ENCODE measurements at places on chromosomes 16 and 17.

- no peak for DNase-seq
Measured at GRCh38 chr17:1553354-1554266, 9.0 kb downstream of the PITPNA start.

DNA sequence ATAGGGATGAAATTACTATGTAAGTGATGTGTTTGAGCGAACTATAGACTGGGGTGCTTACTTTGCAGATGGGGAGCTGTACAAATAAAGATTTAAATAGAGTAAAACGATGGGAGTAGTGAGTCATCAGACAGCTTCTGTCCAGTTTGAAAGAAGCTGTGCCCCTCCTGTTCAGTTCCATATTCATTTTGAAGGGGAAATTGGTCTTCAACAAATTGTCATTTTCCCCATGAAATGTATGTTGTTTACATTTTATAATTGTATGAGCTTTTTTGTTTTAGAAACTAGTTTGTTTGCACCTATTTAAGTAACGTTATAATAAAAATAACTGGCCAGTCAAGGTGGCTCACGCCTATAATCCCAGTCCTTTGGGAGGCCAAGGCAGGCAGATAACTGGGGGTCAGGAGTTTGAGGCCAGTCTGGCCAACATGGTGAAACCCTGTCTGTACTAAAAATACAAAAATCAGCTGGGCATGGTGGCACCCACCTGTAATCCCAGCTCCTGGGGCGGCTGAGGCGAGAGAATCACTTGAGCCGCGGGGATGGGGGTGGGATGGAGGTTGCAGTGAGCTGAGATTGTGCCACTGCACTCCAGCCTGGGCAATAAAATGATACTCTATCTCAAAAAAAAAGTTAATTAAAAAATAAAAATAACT is 20.2 kb downstream of the SEC14L1 start:
- DNase-seq, result no peak

- DNase-seq, result no peak
Measured at GRCh38 chr17:32141679-32142037, 644 bp upstream of the RHOT1 start.

GRCh38 chr16:65012357-65012756 is 109.5 kb downstream of the CDH11 start:
- DNase-seq, result no peak

DNA sequence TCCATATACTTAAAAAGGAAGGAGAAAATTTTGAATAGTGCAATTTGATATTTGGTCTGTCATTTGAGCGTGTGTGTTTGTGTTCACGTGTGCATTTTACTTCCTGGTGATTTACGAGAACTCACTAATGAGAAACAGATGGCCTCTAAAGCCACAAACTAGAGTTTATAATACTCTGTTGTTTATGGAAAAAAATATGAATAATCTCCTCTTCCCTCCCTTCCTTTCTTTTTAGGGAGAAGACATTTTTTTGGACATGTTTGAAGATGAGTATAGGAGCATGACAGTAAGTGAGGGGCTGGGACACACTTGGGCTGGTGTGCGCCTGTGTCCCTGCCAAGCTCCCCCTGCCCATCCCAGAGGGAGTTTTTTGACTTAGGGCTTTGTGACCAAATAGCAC is 102.7 kb downstream of the CLEC16A start:
- DNase-seq, result no peak

DNA sequence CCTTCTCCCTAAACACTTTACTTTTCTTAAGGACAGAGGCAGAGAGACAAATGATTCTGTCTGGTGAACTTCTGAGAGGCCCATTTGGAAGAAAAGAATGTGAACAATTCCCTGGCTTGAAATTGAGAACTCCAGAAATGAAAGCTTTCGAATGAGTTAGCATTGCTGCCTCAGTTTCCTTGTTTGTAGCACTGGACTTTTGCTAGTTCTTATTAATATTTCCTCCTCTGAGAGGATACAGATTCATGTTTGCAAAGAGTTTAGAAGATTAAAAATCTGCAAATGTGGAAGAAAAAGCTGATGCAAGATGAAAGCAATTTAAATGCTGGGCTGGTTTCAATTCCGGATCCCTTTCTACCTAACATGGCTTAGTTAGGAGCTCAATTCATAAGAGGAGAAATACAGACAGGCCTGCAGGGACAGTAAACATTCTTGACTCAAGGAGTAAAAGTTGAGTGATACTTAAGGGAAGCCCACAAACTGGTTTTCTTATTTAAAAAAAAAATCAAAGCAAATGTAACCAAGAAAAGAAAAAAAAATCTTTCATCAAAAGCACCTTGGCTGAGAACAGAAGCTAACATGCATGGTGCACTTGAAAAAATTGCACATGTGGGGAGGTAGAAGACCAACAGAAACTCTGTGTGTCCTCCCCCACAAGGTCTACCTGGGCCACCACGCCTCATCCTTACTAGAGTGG is 27.1 kb downstream of the HNF1B start:
- no peak for DNase-seq

- DNase-seq, result no peak
Measured at GRCh38 chr17:80667462-80668277, 123.0 kb downstream of the RPTOR start.

All from nucleus accumbens (tissue), 56 donors.